ENCODE measurements at places on chromosomes 12 and 14.

GRCh38 chr12:3332188-3332587 is 158.8 kb upstream of the PRMT8 start:
- no peak for DNase-seq

- DNase-seq = no peak
Observed at GRCh38 chr12:99383258-99383657, 264.3 kb upstream of the GARIN6 start.

DNA sequence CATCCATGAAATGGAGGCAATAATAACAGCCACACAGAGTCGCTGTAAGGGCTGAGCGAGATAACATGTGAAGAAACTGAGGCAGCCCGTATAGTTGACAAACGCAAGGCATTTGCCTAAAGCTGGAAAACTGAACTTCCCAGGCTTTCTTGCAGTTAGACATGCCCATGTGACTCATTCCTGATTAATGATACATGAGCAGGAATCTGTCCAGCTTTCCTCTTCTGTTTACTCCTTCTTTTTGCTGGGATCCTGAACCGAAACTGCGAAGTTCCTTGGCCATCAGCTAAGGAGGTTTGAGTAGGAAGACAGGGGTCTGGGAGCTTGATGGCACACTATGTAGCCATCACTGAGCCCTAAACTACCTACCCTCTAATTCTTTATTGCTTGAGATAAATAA is 52.2 kb downstream of the ST8SIA1 start:
- DNase-seq = no peak

- peak; percentile 74 for DNase-seq
Observed at GRCh38 chr14:91415794-91416743, 1.6 kb downstream of the CCDC88C start.

DNA sequence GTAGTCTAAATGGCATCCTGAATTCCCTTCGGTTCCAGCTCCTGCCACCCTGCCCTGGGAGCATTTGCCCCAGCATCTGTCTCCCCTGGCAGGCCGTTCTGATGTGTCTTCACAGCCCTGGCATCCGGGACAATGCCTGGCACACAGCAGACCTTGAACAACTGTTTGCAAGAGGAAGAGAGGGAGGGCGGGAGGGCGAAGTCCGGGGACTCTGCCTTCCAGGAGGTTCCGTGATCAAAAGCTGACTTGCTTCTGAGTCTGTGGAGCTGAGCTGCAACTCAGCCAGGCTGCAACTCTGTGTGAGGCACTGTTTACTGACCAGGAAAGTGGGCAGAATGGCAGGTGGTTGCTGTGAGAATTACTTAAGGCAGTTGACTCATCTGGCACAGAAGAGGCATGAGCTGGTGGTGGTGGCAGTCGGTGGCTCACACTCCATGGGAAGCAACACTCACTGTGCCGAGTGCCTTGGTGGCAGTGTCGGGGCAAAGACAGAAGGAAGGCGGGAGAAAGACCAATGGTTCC is 61.1 kb upstream of the DLK1 start:
- DNase-seq = no peak

DNA sequence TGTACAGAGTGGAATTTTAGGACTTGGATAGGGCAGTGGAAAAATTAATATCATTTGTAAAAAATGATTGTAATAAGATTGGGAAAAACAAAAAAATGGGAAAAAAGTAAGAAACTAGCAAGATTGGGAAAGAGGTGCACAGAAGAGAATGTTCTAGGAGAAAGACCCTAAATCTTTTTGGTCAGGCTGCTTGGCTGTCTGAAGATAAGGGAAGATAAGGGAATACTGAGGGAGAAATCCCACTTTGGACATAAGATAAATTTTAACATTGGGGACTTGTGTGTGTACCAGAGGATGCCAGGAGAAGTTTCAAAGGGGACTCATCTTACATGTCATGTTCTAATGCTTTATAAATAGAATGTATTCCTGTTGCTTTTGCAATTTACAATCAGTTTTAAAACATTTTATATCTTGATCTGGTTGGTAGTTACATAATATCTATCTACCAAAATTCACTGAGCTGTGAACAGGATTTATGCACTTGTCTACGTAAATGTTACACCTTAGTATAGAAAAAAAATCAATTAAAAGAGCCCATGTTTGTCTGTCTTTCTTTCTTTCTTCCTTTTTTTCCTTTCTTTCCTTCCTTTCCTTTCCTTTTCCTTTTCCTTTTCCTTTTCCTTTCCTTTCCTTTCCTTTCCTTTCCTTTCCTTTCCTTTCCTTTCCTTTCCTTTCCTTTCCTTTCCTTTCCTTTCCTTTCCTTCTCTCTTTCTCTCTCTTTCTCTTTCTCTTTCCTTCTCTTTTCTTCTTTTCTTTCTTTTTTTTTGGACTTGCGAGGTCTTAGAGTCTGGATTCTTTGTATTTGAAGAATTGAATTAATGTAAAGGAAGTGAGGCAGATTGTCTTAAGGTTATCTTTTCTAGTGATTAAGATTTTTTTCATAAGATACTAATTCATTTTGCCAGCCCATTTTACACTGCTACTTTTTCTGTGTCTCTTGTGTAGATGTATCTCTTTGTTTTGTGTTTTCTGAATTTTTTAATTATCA is 66.1 kb downstream of the KTN1 start:
- DNase-seq = no peak

GRCh38 chr12:127590868-127591267 is 676.1 kb upstream of the TMEM132C start:
- DNase-seq = no peak

GRCh38 chr12:62689042-62689839 is 222.6 kb downstream of the MON2 start:
- no peak for DNase-seq

Measured in CD4-positive, alpha-beta T cell treated with Interleukin-15 for 4 hours (primary cell).